ENCODE measurements at places on chromosomes 5 and 9. TPM values are rescaled to one million over a fixed set of nuclear protein-coding genes. Genes with fewer than 3 reads are reported as not detected.

GRCh38 chr5:140328036-140328764 lies 18.2 kb downstream of the HBEGF start:
- H3K27ac ChIP-seq = no peak overlapping the region
- DNase-seq = no peak
- H3K4me3 ChIP-seq = no peak overlapping the region
- no peaks in the 10 kb centered on the region for H3K27me3 ChIP-seq
- H3K4me1 ChIP-seq = peaks cover 14% of the 10 kb centered on the region

The NME5 gene
- 3.9 TPM for total RNA-seq

- H3K4me1 ChIP-seq = no peaks in the 10 kb centered on the region
- H3K36me3 ChIP-seq = no peaks in the 10 kb centered on the region
- H3K27ac ChIP-seq = no peak overlapping the region
Observed at GRCh38 chr9:123347289-123348060, 8.5 kb upstream of the CRB2 start.

DNA sequence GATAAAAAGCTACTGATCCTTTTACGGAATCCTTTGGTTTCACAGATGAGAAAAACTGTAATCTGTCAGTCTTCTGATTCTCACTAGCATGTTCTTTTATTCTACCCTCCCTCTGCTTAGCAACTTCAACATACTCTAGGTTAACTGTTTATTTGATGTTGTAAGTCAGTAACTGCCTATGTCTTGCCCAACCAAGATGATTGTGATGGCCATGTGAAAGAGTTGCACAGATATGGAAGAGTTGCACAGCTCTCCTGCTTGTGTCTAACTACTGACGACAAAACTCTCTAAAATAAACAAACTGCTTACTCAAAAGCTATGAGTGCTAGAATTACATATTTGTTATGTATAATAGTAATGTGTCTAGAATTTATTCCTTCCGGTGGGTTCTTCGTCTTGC lies 227.3 kb upstream of the DAB2 start:
- no peak overlapping the region for H3K27ac ChIP-seq
- H3K4me1 ChIP-seq = no peaks in the 10 kb centered on the region
- H3K27me3 ChIP-seq = no peaks in the 10 kb centered on the region
- no peak for DNase-seq
- no peak overlapping the region for H3K4me3 ChIP-seq

DNA sequence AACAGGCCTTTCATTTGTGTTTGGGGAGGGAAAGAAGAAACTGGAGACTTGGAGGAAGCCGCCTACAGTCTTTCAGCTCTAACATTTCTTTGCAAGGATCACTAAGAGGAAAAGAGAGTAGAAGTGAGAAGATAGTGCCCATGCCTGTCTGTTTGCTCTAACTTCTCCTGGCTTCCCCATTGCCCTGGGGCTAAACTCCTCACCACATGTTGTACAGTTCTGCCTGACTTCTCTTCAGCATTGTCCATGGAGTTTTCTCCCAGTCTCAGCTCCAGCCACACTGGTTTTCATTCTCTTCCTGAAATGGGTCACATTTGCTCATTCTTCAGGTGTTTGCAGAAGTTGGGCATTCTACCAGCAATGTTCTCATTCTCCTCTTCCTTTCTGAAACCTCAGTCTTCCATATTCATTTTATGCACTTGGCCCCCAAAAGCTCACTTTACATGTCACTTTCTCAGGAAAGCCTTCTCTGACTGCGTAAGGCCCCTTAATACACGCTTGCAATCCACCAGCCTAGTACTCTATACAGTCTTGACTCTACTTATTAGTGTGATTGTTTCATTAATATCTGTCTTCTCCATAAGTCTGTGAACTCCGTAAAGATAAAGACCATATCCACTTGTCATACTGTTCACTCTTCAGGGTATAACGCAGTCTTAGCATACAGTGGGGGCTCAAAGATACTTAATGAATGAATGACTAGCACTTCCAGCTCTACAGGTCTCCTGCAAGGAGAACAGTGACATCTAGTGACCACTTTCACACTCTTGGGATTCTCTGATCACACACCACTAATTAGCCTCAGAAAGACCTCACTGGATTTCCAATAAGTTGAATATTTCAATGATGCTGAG lies 40.2 kb upstream of the TRIM32 start:
- H3K27me3 ChIP-seq = no peaks in the 10 kb centered on the region
- no peak overlapping the region for H3K27ac ChIP-seq
- H3K4me3 ChIP-seq = no peak overlapping the region
- DNase-seq = no peak
- H3K4me1 ChIP-seq = no peaks in the 10 kb centered on the region

The FXN gene
- total RNA-seq = 7.5 TPM

- H3K27me3 ChIP-seq = no peaks in the 10 kb centered on the region
- no peak overlapping the region for H3K27ac ChIP-seq
- H3K4me3 ChIP-seq = no peak overlapping the region
- H3K36me3 ChIP-seq = no peaks in the 10 kb centered on the region
- DNase-seq = no peak
Observed at GRCh38 chr5:136153581-136154236, 21.1 kb downstream of the SMAD5 start.

Measured in breast epithelium (tissue), 4 donors.